Activated T-helper 2 cell treated with anti-CD3 and anti-CD28 coated beads, Interferon-gamma antibody, Interleukin-2, Interleukin-4, amounts not matched to agents 10 μg/mL and 5 μg/mL and 100 μg/mL, durations not matched to agents 14 hours and 24 hours and 36 hours (primary cell): ENCODE measurements at places on chromosomes 3 and 15.

GRCh38 chr3:32366638-32367397 is 24.8 kb upstream of the CMTM7 start:
- no peak for DNase-seq

- no peak for DNase-seq
Observed at GRCh38 chr3:171781711-171782127, 28.6 kb downstream of the PLD1 start.

GRCh38 chr15:66850078-66850991 is 148.3 kb downstream of the SMAD6 start:
- DNase-seq = no peak

DNA sequence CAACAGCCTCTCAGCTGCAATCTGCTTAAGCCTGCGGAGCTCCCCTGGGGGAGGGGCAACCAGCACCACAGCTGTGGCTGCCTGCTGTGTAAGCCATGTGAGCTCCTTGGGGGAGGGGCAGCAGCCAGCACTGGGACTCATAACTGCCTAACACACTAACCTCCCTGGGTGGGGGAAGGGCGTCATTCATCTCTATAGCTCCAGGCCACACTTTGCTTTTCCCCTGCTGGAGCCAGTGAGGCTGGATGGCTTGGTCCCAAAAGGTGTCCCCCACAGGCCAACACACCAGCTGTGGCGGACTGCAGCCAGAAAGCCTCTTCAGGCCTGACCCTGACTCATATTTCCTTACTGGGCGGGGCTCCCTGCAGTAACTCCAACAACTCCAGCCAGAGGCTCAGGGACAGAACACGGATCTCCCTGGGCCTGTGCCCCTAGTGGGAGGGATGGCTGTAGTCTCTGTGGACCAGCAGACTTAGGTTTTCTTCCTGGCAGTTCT is 129.8 kb downstream of the PPM1L start:
- no peak for DNase-seq

- peak; percentile 14 for DNase-seq
Observed at GRCh38 chr15:41940441-41940857, 31.9 kb downstream of the EHD4 start.

GRCh38 chr3:146498002-146498736 is 28.8 kb upstream of the PLSCR2 start:
- peak; percentile 23 for DNase-seq

DNA sequence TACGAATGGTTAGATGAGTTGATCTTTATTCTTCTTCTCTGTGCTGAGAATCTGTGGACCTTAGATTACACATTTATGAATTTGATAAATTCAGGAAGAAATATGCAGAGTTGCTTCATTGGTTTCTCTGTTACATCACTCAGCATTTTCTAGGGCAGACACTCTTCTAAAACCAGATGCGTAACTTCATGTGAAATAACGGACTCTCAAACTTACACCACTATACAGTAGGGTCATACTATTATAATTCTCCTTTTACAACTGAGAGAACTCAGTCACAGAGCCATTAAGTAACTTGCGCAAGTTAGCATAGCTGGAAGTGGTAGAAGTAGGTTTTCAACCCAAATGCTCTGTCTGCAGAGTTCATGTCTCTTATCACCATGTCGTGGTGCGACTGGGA is 5.7 kb downstream of the TMEM207 start:
- DNase-seq = no peak

GRCh38 chr3:135078283-135078682 is 283.2 kb downstream of the EPHB1 start:
- DNase-seq = no peak

- DNase-seq = no peak
Observed at GRCh38 chr3:67601919-67602608, 52.3 kb downstream of the SUCLG2 start.

DNA sequence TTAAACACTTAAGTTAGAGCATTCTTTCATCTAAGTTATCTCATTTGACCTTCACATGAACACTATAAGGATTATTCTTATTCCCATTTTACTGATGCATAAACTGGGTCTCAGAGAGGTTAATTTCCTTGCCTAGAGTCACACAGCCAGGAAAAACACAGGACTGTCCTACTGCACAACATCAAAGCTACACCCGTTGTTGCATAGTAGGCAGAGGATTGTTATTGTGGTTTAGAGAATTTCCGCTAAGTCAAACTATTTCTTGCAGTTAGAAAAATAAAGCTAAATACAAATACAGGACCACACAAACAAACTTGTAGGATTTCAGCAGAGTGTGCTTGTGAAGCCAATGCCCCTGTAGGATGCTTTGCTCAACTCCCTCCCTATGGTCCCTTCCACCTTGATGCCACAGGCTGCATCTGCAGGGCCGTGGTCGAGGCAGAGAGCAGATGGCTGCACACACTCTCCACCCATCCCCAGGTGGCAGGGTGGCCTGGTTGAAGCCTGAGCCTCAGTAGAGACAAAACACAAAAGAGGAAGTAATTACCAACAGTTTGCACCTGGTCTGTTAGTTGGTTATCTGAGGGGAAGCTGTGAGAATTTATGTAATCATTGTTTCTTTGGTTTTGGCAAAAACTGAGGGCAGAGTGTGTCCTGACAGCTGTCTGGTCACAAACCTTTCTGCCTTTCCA is 41.1 kb upstream of the SKOR1 start:
- DNase-seq = no peak

- DNase-seq = no peak
Observed at GRCh38 chr3:1172644-1173043, 79.8 kb downstream of the CNTN6 start.

DNA sequence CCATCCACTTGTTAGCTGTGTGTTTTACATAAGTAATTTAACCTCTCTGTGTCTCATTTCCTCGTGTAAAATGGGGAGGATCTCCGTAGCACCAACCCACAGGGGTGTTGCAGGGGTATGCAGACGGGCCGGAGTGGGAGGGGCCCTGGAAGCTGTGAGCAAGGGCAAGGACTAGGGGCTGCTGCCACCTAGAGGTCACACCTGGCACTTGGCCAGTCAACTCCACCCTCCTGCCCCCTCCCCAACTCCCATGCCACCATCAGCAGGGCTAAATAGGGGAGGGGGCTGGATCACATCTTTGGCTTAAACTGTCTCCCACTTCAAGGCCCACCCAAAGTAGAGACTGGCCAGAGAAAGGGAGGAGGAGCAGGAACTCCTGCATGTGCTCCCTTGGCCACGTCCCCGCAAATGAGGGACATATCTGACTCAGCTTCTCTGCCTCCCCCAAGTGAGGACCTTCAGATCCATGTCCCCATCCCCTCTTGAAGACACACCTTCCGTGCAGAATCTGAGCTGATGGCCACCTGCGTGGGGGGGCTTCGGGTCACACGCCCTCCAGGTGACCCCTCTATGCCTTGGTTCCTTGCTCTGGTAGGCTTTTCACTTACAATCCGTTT is 2.6 kb downstream of the CCDC9B start:
- peak; percentile 69 for DNase-seq

DNA sequence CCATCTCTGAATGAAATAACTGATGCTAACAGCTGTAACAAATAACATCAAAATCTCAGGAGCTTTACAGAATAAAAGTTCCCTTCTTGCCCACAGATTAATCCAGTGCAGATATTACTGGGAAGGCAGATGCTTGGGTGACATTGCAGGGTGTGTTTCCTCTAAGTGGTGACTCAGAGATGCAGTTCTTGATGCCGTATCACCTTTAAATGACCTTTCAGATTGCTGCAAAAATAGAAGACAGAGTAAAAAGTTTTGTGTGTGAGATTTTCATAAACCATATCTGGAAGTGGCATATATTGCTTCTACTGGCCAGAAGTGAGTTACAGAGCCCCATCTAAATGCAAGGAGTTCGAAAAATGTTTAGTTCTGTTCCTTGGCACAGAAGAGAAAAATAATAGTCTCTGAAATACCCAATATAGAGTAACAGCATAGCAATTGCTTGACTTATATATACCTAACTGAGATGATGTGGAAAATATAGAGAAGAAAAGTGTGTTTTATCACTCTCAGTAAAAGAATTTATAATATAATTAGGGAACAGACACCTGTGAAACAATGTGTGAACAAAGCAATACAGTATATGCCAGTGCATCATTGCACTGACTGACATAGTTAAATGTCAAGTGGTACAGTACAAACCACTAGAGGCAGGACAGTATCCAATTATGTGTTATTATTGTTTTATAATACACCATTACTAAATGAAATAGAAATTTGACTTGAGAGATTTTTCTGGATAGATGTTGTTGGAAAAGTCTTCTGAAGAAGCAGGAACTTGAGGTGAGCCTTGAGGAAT is 430.7 kb upstream of the CBLB start:
- peak; percentile 13 for DNase-seq

GRCh38 chr3:48928679-48929078 is 10.0 kb downstream of the ARIH2 start:
- no peak for DNase-seq

DNA sequence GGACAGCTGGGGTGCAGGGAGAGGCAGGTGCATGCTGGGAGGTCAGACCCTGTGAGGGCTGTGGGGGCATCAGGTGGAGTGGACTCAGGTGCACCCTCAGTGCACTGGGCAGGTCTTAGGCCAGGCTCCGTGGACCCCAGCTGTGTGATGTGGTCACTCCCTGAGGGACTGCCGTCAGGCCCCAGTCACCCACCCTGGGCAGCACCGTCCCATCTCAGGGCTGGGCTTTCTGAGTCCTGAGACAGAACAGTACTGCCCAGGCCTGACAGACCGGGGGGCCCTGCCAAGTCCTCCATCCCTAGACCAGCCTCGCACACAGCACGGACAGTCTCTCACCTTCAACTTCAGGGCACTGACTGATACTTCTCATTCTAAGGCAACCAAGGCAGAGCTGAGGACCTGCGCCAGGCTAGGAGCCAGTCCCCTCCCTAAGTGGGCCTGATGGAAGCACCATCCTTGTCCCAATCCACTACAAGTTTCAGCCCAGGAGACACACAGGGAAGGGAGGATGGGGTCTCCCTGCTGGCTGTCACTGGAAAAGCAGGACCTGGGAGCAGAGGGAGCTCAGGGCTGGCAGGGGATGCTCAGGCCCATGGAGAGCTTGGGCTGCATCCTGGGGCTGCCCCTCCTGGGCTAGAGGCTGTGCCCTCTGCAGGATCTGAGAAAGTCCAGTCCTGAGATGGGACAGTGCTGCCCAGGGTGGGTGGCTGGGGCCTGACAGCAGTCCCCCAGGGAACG is 86.3 kb downstream of the LMLN start:
- DNase-seq = no peak

DNA sequence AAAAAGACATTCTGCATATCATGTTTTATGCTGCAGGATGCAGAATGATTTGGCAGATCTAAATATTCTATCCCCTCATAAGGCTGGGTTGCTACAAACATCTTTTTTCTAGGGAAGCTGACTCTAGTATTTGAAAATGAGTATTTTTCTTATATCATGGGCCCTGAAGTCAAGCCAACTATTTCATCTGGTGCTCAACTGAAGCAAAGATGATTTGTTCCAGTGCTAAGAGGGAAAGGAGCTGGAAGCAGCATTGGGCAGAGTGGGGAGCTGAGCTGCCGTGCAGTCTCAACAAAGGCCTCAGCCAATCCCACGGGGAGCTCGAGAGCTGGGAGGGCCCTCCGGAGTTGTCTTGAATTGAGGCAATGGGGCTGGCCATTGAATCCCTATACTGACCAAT is 155.3 kb upstream of the SLCO3A1 start:
- DNase-seq = no peak

GRCh38 chr15:40190591-40190990 is 29.7 kb downstream of the BUB1B start:
- DNase-seq = no peak

- no peak for DNase-seq
Observed at GRCh38 chr3:141355242-141355641, 13.1 kb upstream of the ZBTB38 start.

- DNase-seq = no peak
Observed at GRCh38 chr3:78015856-78016255, 976.0 kb downstream of the ROBO2 start.

DNA sequence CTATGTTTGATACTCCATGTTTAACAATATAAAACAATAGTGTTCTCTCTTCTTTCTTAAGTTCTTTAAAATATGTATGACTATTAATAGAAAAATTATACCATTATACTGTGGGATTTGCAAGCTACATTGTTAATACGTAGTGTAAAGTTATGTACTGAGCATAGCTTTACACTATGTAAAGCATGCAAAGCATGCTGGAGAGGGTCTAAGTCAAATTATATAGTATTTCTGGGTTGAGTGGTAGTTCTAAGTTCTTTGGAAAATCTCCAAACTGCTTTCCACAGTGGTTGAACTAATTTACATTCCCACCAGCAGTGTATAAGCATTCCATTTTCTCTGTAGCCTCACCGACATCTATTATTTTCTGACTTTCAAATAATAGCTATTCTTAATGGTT is 253.0 kb downstream of the RAP2B start:
- no peak for DNase-seq

DNA sequence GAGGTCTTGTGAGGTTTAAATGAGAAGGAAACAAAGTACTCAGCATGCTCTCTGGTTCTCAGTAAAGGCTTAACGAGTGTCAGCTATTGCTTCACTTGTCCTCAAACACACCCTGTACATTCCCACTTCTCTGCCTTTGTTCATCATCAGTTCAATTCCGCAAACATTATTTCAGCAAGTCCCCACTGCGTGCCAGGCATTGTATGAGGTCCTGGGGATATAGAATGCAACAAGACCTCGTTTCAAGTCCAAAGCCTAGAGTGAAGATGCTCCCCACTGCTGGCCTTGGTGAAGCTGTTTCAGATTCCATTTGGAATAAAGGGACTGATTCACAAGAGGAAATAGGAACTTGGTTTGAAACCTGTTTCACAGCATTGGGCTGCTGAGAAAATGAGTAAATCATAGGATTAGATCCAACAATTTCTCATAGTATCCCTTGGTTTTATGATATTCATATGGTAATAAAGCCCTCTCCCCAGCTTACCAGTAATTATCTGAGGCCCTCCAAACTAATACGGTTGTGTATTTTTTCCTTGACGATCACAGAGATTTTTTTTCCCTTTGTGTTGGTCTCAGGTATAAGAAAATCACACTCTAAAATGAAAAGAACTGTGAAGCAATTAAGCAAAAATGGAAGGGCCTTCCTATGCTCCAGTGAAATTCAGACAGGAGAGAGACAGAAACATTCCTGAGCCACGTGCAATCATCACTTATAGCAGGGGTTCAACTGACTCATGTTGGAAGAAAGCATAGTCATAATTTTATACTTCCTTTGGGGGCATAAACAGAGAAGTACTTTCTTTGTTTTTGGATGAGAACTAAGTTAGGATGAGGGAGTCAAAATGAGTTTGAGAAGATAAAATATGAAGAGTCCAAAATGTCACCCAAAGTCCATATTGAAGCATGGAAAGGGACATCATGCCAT is 258.6 kb downstream of the RORA start:
- DNase-seq = no peak

- DNase-seq = no peak
Observed at GRCh38 chr15:35834216-35834830, 288.4 kb upstream of the DPH6 start.

GRCh38 chr3:31039145-31039544 is 144.7 kb upstream of the GADL1 start:
- DNase-seq = no peak
